SK-N-SH (cell line): ENCODE measurements at places on chromosomes 12 and 14. TPM values are rescaled to one million over a fixed set of nuclear protein-coding genes. Genes with fewer than 3 reads are reported as not detected.

- no peak for DNase-seq
Measured at GRCh38 chr12:106648736-106649135, 65.9 kb downstream of the RFX4 start.

The GPR68 gene
- 0.18 and 0.62 TPM in 2 replicates for polyA plus RNA-seq

- DNase-seq: no peak
Measured at GRCh38 chr14:81224222-81224621, 3.5 kb upstream of the GTF2A1 start.

DNA sequence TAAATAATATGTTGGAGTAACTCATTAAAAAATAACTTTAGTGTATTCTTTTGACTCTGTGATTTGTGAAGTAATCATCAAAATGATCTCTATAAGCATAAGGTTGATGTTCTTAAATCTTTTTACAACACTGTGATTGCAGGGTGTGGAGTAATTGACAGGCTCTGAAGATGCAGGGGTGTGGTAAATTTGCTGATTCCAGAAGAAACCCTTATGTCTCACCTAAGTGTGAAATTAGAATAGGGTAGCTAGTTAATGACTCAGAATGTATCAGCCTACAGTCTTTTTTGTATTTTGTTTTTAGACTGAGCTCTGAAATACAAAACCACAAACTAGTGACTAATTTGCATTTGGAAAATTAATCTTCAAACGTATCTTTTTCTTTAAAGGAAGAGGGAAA, 5.9 kb downstream of the PRPF39 start:
- DNase-seq: no peak

GRCh38 chr14:101458741-101459550, 102.3 kb upstream of the DIO3 start:
- DNase-seq: peak; percentile 84

DNA sequence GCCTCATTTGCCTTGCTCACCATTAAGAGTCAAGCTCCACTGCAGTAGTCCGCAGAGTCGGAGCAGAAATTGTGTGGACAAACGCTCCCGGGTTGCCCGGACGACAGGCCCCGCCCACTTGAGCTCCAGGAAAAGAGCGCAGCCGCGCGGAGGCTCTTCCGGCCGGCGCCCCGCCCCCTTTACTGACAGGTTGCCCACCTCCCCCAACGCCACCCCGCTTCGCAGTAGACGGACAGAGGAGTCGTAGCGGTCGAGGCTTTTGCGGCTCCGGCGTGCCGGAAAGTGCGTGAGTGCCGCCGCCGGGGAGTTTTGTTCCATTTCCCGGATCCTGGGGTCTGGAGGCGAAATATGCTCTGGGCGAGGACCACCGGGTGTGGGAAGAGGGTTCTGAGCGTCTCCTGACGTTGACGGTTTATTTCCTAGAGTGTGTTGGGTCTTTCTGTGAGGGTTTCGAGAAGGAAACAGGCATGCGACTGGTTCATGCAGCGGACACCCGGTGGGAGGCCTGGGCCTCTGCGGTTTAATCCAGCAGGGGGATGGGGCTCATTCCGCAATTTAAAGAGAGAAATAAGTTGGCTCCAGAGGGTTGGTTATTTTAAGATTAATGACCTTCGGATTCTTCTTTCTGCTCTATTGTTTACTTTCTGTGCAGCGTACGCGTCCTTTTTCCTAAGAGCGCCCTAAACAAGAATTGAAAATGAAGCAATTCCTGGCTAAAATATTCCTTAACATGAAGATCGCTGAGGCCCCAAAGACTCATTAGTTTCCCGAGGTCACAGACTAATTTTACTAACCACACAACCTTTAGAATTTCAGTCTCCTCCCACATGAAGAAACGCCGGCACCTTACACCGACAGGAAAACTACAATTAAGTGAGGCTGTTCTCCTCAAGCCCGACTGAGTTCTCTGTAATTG, at the start of the genes DNAI7 and ETFRF1:
DNAI7 (minus strand) TSS at position 105 of the 916 bp plus-strand sequence; CDS start at position 23, 82 bp downstream.
ETFRF1 (plus strand) TSS at position 182 of the 916 bp plus-strand sequence. CDS start 8,720 bp downstream, outside the sequence.
- peak; percentile 93 for DNase-seq
